Dermis blood vessel endothelial cell (primary cell): ENCODE measurements at places on chromosomes 5 and 9. TPM values are rescaled to one million over a fixed set of nuclear protein-coding genes. Genes with fewer than 3 reads are reported as not detected.

DNA sequence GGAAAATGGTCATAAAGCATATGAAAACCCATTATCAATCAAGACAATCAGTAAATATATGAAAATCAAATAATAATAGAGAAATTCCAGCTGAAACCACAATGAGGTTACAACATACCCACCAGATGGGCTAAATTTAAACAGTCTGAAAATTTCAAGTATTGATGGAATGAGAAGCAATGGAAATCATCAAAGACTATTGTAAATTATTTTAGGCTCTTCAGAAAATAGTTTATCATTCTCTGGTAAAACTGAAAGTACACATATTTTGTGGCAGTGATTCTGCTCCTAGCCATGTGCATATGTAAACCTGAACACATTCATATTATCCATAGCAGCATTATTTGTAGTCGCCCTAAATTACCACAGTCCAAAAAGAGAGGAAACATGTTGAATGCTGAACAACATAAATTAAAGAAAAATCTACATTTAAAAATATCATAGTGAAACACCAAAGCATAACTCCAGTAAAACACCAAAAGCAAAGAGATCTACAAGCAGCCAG, 215.3 kb downstream of the PRELID2 start:
- no peak for DNase-seq

- DNase-seq: no peak
Measured at GRCh38 chr5:7190712-7191250, 205.2 kb upstream of the ADCY2 start.

Gene RLN2
- total RNA-seq: 1.6 TPM in 1 of 2 replicates, not detected in the other

DNA sequence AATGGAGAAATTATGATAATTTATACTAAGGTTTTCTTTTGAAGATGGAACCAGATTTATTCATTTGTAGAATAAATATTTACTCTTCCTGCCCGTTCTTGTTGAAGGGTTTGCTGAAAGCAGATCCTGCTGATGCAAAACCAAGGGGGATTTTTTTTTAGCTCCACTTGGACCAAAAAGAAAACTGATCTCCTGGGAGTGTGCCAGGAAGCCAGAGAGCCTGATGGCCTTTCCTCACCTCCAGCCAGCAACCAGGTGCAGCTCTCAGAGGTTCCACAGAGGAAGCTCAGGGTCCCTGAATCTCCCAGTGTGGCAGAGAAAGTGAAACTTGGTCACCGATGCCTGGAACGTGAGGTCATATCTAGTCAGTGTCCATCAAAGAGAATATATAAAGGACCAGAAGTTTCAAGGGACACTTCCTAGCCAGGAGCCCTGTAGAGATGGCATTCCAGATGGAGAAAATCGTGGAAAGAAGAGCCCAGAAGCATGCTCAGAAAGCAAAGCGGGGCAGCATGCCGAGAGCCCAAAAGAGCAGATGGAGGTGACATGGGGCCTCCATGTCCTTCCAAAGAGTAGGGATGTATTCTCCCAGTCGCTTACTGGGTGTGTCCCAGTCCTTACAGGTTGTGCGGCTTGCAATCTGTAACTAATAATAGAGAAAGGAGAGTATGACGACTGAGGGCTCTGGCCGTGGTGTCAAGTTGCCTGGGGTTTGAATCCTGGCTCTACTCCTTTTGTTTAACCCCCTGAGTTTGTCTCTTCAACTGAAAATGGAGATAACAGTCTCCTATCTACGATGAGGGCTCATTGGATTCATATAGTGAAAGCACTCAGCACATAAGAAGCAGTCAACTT, 12.2 kb downstream of the AFAP1L1 start:
- no peak for DNase-seq

Gene IFNA21
- total RNA-seq: not detected in 2 replicates

Gene CDH6
- total RNA-seq: 0.56 and 1.5 TPM in 2 replicates

Gene TEX48
- total RNA-seq: not detected in 2 replicates

DNA sequence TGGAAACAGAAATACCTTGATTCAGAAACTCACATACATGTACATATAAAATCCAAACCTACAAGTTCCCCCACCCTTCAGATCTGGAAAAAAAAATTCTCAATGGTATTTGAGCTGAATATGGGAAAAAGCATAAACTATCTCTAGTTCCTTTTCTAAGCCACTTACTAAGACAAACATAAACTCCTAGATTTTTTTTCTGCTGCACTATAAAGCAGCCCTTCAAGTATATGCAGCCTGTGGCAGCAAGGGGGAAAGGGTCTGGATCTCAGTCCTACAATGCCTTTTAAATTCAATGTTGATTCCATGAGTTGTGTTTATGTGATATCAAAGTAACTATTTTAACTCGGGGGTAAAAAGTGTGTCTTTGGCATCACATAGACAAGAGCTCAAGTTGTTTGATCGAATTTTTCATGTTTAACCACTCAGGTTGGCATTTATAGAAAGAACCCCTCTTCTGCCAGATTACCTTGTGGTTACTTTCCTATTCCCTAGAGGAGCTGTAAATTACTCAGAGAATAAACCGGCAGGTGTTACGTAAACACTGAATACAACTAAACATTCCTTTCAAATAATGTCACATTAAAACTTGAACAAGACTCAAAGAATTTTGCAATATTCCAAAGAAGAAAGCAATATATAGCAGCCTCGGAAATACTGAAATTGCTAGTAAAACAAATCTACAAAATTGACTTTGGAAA, 91.8 kb upstream of the FER start:
- peak; percentile 46 for DNase-seq

GRCh38 chr5:176425138-176425537, 8.8 kb upstream of the CLTB start:
- no peak for DNase-seq

DNA sequence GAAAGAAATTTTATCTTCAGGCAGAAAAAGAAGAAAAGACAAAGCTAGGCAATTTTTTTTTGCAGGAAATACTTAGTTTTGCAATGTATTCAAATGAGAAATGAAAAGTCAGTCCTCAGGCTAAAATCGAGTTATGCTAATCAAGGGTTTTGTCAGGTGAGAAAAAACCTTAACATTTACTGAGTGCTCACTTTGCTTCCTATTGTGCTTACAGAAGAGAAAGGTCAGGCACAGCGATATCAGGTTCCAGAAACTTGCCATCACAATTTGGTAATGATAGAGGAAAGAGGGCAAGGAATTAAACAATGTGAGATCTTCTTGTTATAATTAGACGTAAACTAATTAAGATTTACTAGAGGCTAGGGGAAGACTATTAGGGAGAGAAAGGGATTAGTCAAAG, 431.7 kb upstream of the CTNND2 start:
- no peak for DNase-seq

Gene LEAP2
- total RNA-seq: 0.09 and 0.17 TPM in 2 replicates

Gene CREBRF
- total RNA-seq: 25.5 and 31.7 TPM in 2 replicates

DNA sequence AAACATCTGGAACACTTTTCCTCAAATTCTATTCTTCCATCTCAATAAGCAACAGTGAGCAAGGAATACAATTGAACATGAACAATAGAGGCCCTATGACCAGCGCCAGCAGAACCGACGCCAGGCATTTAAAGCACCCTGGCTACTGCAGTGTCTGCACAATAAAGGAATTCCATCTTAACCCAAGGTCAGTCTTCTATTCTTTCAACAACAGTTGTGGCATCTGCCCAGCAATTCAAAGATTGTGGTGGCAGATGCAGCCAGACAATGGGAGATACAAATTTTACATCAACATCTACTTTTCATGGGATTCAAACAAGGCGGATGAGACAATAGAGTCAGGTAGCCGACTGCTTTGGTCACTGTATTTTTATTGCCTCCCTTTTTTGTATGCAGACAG, 65.9 kb downstream of the ELL2 start:
- peak; percentile 58 for DNase-seq

Gene TMEM252
- 0.51 TPM in 1 of 2 replicates, not detected in the other for total RNA-seq

GRCh38 chr9:38214432-38214831, 145.4 kb upstream of the SHB start:
- no peak for DNase-seq

Gene IFT74
- 7.8 and 12.1 TPM in 2 replicates for total RNA-seq

DNA sequence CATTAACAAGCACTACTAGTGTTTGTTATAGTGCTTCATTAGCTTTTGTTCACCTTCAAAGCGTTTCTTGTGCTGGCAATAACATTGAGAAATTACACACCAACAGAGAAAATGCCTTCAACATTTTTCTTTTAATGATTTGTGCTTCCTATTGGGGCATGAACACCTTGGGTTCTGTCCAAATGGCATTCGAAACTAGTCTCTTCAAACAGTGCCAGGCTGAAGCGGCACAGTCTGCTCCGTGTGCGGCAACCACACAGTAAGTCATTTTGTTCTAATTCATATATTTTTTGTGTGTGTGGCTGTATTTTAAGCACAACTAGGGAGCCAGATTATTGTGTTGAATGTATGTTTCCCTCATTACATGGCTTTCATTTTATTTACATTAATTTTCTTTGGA, 414.7 kb upstream of the SGCD start:
- DNase-seq: no peak

Gene SLC36A3
- total RNA-seq: not detected in 2 replicates

Gene SPATA31A3
- total RNA-seq: not detected in 2 replicates

GRCh38 chr5:145948921-145949320, 12.5 kb downstream of the SH3RF2 start:
- no peak for DNase-seq

GRCh38 chr9:138078846-138079245, 201.3 kb downstream of the CACNA1B start:
- no peak for DNase-seq
